ENCODE measurements at places on chromosomes 5 and 9. TPM values are rescaled to one million over a fixed set of nuclear protein-coding genes. Genes with fewer than 3 reads are reported as not detected.

The WNT8A gene
- total RNA-seq: not detected

The INSL6 gene
- not detected for total RNA-seq

The GARNL3 gene
- total RNA-seq: 2.3 TPM

The KLF9 gene
- total RNA-seq: 0.58 TPM

The DNAH5 gene
- total RNA-seq: 1.0 TPM

The PKD2L2 gene
- total RNA-seq: 0.03 TPM

The SUSD3 gene
- 0.62 TPM for total RNA-seq

The ARL10 gene
- total RNA-seq: 1.7 TPM

The ARRDC3 gene
- 21.2 TPM for total RNA-seq

The ELOVL7 gene
- 9.5 TPM for total RNA-seq

The CD274 gene
- 2.1 TPM for total RNA-seq

The FOXD4 gene
- 0.37 TPM for total RNA-seq

The BHMT2 gene
- not detected for total RNA-seq

The MARCHF3 gene
- total RNA-seq: 1.2 TPM

The PRDM9 gene
- not detected for total RNA-seq

The PCDHGA3 gene
- total RNA-seq: not detected

The MFAP3 gene
- 24.4 TPM for total RNA-seq

The PPP2R2B gene
- total RNA-seq: 0.15 TPM

The FAM153A gene
- total RNA-seq: not detected

The FAM169A gene
- total RNA-seq: 6.2 TPM

The GMCL2 gene
- total RNA-seq: not detected

The PTPDC1 gene
- total RNA-seq: 4.2 TPM

The PRSS3 gene
- total RNA-seq: 11.1 TPM

The P4HA2 gene
- total RNA-seq: 35.8 TPM

The CDH6 gene
- total RNA-seq: 0.19 TPM

The GPR150 gene
- total RNA-seq: 0.07 TPM

The CMBL gene
- total RNA-seq: 21.9 TPM

Measured in A549 treated with CpdA at 1 μM for 4 hours (cell line).